Mesenteric fat pad (tissue), 1 donor: ENCODE measurements at places on chromosomes 11 and 22. TPM values are rescaled to one million over a fixed set of nuclear protein-coding genes. Genes with fewer than 3 reads are reported as not detected.

Gene MPPED2
- total RNA-seq = 4.9 TPM

Gene TRIM49
- not detected for total RNA-seq

Gene FGF3
- not detected for total RNA-seq

Gene IL18
- 14.7 TPM for total RNA-seq

Gene MUC5B
- total RNA-seq = not detected

Gene MISFA
- 3.7 TPM for total RNA-seq

Gene OTOG
- not detected for total RNA-seq

Gene MMP8
- total RNA-seq = 2.6 TPM

Gene SEC14L3
- total RNA-seq = not detected

Gene SLC43A1
- total RNA-seq = 8.4 TPM

Gene OR8A1
- not detected for total RNA-seq

Gene FAM180B
- total RNA-seq = 0.55 TPM

Gene APOBEC3B
- total RNA-seq = 0.58 TPM

Gene TBX10
- not detected for total RNA-seq

Gene ARHGEF17
- total RNA-seq = 49.8 TPM

Gene MUC5AC
- total RNA-seq = not detected

Gene APOBEC3G
- 6.4 TPM for total RNA-seq

Gene CCDC15
- 0.93 TPM for total RNA-seq

Gene RBMXL2
- not detected for total RNA-seq

Gene CFAP300
- total RNA-seq = 3.0 TPM

Gene INSC
- total RNA-seq = not detected

Gene STK33
- total RNA-seq = 1.3 TPM

Gene DKK3
- 8.9 TPM for total RNA-seq

Gene HEPHL1
- not detected for total RNA-seq

Gene C1QTNF4
- 1.1 TPM for total RNA-seq

Gene OR2AG1
- not detected for total RNA-seq

Gene PRRG4
- total RNA-seq = 0.84 TPM

Gene RFPL1
- total RNA-seq = not detected

Gene OR51B2
- not detected for total RNA-seq

Gene TRIM6
- total RNA-seq = 1.4 TPM

Gene CSF2RB
- 13.3 TPM for total RNA-seq

Gene KRTAP5-10
- total RNA-seq = not detected

Gene FAM227A
- total RNA-seq = 0.22 TPM

Gene SLC25A17
- total RNA-seq = 15.0 TPM

Gene AIFM3
- 2.1 TPM for total RNA-seq

Gene CRYBB3
- total RNA-seq = not detected

Gene APOL1
- 82.3 TPM for total RNA-seq

Gene MMP10
- not detected for total RNA-seq

Gene KCTD14
- 1.4 TPM for total RNA-seq

Gene C11orf16
- not detected for total RNA-seq

Gene POU2AF3
- total RNA-seq = 0.58 TPM

Gene TXN2
- total RNA-seq = 52.0 TPM

Gene LAYN
- total RNA-seq = 7.1 TPM

Gene TP53I11
- 133 TPM for total RNA-seq

Gene TUBA8
- 5.1 TPM for total RNA-seq

Gene TST
- total RNA-seq = 58.5 TPM

Gene NCR3LG1
- 4.1 TPM for total RNA-seq
